ENCODE measurements at places on chromosomes 13 and 19.

GRCh38 chr19:495402-496111 lies 729 bp upstream of the MADCAM1 start:
- peak; percentile 90 for DNase-seq

GRCh38 chr13:106373304-106373988 lies 162.0 kb downstream of the EFNB2 start:
- no peak for DNase-seq

GRCh38 chr19:28142258-28142657 lies 1070.7 kb downstream of the UQCRFS1 start:
- DNase-seq: no peak

DNA sequence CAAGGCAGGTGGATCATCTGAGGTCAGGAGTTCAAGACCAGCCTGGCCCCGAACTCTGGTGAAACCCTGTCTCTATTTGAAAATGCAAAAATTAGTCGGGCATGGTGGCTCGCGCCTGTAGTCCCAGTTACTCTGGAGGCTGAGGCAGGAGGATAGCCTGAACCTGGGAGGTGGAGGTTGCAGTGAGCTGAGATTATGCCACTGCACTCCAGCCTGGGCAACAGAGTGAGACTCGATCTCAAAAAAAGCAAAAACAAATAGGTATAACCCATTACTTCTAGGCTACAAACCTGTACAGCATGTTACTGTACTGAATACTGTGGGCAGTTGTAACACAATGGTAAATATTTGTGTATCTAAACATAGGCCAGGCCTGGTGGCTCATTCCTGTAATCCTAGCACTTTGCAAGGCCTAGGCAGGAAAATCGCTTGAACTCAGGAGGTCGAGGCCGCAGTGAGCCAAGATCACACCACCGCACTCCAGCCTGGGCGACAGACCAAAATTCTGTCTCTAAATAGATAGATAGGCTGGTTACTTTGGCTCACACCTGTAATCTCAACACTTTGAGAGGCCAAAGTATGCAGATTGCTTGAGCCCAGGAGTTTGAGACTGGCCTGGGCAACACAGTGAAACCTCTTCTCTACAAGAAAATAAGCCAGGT lies 63.5 kb downstream of the MYO9B start:
- DNase-seq: no peak

GRCh38 chr13:34044660-34045080 lies 226.7 kb downstream of the RFC3 start:
- no peak for DNase-seq

DNA sequence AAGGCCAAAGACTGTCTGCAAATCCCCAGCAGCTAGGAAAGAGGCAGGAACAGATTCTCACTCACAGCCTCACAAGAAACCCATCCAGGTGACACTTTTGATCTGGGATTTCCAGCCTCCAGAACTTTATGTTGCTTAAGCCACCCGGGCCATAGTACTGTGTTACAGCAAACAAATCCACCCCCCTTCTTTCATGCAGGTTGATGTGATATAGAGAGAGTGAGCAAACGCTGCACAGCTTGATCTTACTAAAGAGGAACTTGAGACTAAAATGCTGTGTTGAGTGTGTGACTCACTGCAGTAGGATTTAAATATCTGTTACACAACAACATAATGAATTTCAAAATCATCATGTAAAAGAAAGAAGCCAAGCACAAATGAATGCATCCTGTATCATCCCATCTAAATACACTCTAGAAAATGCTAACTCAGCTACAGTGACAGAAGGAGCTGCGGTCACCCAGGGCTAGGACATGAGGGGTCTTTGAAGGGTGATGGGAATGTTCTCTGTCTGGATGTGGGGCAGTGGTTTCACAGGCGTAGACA lies 32.2 kb downstream of the RCBTB2 start:
- no peak for DNase-seq

GRCh38 chr13:46565808-46566750 lies 13.1 kb downstream of the LRCH1 start:
- no peak for DNase-seq

DNA sequence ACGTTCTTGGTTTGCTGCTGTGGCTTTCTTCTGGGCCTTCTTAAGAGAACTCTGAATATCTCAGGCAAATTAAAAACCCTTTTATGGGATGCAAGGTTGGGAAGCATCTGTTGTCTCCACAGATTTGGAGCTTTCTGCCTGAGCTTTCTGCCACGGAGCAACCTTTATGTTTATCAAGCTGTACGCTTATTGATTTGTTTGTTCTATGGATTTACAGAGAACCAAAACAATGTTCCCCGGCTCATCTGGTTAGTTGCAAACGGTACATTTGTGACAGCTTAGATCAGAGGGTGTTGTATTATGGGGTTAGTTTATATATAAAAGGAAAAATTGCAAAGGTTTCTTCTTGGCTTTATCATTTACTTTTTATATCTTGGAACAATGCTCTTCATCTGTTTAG lies 479.6 kb downstream of the DIAPH3 start:
- DNase-seq: no peak

- DNase-seq: no peak
These were observed 30.4 kb upstream of the CEACAM21 start for GRCh38 chr19:41545547-41545946.

GRCh38 chr13:30338331-30338851 lies 31.0 kb upstream of the KATNAL1 start:
- no peak for DNase-seq

GRCh38 chr19:8441725-8442544 lies 2.8 kb upstream of the HNRNPM start:
- peak; percentile 77 for DNase-seq

DNA sequence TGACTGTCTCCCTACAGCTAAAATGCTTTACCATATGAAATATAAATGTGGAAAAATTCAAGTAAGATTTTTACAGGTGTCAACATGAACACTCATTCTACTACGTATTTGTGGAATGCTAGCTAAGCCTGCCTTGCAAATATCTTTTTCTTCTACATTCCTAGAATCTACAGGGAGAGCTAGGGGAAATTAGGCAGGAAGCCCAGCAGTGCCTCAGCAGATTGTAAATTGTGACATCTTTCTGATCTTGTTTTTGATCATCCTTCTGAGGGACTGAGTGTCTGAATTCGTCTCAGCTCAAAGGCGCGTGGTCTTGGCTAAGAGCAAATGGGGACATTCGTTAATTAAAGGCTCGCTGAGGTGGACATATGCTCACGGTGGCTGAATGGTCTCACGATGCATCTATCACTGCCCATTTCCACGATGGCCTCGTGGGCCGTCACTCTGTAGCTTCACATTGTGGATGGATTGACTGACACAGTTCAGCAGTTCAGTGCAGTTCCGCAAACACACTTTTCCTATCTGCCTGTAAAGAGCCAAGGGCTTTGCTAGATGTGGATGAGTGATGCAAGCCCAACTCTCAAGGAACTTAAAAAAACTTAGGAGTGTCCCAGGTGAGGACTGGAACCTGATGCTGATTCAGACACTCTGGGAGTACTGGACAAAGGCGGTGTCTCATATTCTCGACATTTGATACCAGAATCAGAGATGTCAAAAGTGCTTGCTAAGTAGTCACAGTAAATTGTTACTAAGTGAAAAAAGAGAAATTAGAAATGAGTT lies 562.5 kb downstream of the EFNB2 start:
- DNase-seq: no peak

GRCh38 chr13:107650081-107650701 lies 565.1 kb downstream of the LIG4 start:
- DNase-seq: peak; percentile 64

- DNase-seq: peak; percentile 69
These were observed 31.7 kb upstream of the FXYD3 start for GRCh38 chr19:35083691-35084508.

- DNase-seq: peak; percentile 38
These were observed 110.3 kb upstream of the TDRD3 start for GRCh38 chr13:60286707-60287106.

DNA sequence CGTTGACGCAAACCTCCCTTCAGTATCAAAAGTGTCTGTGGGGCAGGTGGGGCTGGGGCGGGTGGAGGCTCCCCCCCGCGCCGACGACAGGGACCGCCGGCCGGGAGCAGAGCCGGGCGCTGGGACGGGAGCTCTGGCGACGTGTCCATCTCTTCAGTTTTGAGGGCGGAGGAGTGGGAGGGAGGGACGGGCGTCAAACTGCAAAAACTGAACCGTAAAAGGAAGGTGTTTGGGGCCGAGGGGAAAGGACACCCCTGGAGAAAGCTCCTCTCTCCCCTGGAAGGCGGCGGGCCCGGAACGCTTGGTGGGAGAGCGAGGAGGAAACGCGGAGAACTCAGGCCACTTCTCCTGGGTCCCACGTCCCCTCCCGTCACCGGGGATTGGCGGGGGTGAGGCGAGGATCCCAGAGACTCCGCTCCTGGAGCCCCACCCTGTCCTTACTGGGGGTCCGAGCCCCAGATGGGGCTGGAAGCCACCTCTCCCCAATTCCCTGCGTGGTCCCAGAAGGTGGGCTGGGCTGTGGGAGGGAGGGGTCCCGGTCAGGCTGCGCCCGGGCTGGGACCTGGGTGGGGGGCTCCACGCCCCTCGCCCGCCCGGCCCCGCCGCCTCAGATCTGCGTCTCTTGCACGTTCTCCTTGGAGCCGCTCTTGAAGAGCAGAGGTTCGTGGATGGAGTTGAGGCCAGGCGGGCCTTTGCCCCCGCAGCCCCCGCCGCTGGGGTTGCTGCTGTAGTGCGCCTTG lies 3.4 kb upstream of the ASPDH start:
- DNase-seq: no peak

DNA sequence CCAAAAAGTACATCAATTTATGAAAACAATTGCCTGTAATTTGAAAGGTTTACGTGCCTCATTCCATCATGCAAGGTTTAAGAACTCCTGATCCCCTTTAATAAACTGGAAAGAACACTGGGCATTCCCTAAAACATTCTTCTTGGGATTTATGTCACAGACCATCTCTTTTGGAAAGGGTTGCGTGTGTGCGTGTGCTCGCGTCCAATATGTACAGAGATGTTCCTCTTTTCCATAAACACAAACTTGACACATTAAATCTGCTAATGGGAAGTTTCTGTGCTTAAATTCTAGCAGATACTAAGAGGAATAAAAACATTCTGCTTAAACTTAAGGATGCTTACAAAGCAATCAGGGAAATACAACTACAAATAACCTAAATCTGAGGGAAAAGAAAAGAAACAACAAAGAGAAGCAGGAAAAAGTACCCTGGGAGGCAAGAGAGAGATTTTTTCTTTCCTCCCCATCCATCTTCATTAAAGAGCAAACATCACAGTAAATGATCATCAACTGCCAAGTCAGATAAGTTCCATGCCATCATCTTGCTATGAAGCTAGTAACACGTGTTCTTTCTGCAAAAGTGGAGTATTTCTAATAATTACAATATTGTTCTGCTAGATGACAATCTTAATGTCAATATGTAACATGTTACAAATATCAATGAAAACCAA lies 83.7 kb downstream of the STK24 start:
- DNase-seq: no peak

GRCh38 chr13:61084988-61085387 lies 330.7 kb downstream of the PCDH20 start:
- DNase-seq: no peak

DNA sequence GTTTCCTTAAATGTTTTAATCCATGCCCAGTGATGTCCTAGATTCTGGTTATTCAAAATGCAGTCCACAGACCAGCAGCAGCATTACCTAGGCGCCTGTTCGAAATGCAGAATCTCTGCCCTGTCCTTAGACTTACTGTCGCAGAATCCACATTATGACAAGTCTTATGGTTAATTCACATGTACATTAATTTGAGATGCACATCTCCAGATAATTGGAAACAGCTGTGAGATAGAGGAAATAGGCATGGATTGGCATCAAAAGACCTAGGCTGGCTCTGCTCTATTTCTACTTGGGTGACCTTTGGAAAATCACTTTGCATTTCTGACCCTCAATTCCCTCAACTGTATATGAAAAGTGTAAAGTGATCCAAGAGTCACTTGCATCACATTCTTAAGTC lies 700.7 kb downstream of the DIAPH3 start:
- DNase-seq: no peak

- DNase-seq: no peak
These were observed 369.9 kb upstream of the ZNF507 start for GRCh38 chr19:31975461-31975860.

DNA sequence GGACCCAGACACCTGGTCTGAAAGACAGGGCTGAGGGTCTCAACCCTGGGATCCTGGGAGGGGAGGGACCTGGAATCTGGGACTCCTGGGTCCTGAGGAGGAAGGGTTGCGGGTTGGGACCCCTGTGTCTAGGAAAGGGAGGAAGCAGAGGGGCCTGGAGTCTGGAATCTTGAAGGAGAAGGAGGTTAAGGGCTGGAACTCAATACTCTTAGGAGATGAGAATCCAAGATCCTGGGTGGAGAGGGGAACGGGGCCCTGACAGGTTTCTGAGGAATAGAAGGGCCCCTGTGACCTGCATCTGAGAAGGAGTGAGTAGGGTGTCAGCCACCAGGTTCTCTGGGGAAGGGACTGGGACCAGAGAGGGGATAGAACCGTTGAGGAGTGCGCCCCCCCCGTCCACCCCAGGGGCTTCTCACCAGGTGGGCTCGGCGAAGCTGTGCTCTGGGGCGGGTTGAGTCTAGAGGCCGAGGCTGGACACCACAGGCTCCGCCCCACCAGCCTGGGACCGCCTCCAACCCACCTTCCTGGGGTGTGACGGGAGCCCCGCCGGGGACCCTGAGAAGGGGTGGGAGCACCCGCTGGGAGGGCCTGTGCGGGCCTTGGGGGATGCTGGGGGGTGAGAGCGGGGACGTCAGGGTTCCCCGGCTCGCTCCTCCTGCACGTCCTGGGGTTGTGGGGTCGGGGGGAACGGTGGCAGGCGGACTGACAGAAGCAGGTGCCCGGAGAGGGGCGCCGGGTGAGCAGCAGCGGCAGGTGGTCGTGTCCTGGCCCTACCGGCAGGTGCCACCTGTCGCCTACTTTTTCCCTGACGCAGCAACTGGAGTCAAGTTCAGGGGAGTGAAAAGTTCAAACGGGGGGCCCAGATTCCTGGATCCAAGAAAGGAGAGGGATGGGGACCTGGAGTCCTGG lies at the start of gene MAMSTR:
Gene MAMSTR (minus strand): TSS at position 463 of the 909 bp plus-strand sequence. CDS start 694 bp downstream, outside the sequence.
- no peak for DNase-seq
